ENCODE measurements at places on chromosomes 3 and 15.

GRCh38 chr3:51798411-51798963 is 19.4 kb upstream of the IQCF6 start:
- DNase-seq, result no peak

- no peak for DNase-seq
Measured at GRCh38 chr3:140545756-140546155, 132.1 kb upstream of the TRIM42 start.

DNA sequence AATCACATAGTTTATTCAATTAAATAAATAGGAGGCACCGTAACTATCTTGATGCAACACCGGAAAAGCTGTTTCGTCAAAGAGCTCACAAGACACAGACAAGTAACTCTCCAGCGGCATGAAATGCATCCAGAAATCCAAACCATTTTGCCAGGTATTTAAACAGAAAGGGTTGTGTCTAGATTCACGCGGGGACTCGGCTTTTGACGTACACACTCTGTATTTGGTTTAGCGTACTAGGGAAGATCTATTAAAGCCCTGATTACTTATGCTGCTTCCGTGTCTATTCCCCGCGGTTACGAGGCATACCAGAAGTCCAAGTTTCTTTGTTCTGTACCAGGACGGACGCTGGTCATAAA is 718 bp downstream of the BNIP2 start:
- DNase-seq, result peak; percentile 61

GRCh38 chr15:51390241-51390965 is 48.9 kb downstream of the GLDN start:
- no peak for DNase-seq

- peak; percentile 64 for DNase-seq
Measured at GRCh38 chr15:31740203-31740602, 290.1 kb upstream of the CHRNA7 start.

- DNase-seq, result no peak
Measured at GRCh38 chr3:16071206-16071605, 103.3 kb upstream of the GALNT15 start.

- peak; percentile 15 for DNase-seq
Measured at GRCh38 chr3:110881069-110881468, 190.5 kb upstream of the NECTIN3 start.

GRCh38 chr15:89674526-89674925 is 4.6 kb downstream of the PLIN1 start:
- DNase-seq, result no peak

DNA sequence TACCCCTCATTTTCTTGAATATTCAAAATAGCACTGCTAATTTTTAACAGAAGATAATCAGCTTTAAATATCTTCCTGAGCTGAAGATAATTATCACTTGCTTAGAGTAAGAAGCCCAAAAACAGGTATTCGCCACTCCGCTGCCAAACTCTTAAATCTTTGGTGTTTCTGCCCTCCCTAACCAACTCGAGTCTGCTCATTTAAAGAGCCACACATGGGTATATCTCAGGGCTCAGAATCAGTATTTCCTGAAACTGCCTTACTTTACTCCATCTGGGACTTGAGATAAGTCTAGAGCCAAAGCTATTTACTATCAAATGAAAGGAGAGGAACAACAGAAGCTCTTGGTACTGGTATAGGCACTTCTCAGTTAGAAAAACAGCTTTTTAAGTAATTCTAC is 10.8 kb downstream of the PDCD10 start:
- DNase-seq, result no peak

GRCh38 chr15:40274350-40275274 is 8.3 kb downstream of the ANKRD63 start:
- DNase-seq, result peak; percentile 73

GRCh38 chr3:130539005-130539404 is 22.0 kb downstream of the COL6A6 start:
- peak; percentile 44 for DNase-seq

- DNase-seq, result peak; percentile 20
Measured at GRCh38 chr15:65132878-65133547, 595 bp downstream of the PDCD7 start.

DNA sequence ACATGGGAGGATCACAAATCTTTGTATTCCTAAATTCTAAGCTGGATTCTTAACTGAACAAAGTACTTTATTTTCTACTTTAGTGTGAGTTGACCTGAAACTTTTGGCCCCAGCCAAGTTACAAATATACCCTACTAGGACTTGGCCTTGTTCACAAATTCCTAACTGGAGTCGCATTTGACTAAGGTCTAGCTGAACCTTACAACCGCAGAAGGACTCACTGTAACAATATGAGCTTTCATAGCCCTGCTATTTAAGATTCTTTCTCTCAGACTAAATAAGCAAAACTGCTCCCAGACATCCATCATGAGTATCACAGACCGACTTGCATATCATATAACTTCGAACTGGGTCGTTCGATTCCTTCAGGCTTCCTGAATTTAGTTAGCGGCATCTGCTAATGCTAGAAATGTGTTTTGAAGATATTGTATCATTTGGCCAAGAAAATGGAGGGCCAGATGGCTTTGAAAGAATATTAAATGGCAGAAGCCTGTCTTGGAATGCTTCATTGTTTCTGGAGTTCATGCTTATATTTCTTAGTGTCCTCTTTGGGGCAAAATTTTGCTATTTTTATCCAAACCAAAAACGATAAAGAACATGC is 28.4 kb upstream of the ADAMTS9 start:
- DNase-seq, result no peak

All from fibroblast of skin of right quadriceps (primary cell).